ENCODE measurements at places on chromosomes 11 and 22.

- no peak for DNase-seq
These were observed 119.1 kb upstream of the CSNK2A3 start for GRCh38 chr11:11472106-11472505.

GRCh38 chr11:95659088-95659487 is 130.5 kb downstream of the FAM76B start:
- DNase-seq, result no peak

DNA sequence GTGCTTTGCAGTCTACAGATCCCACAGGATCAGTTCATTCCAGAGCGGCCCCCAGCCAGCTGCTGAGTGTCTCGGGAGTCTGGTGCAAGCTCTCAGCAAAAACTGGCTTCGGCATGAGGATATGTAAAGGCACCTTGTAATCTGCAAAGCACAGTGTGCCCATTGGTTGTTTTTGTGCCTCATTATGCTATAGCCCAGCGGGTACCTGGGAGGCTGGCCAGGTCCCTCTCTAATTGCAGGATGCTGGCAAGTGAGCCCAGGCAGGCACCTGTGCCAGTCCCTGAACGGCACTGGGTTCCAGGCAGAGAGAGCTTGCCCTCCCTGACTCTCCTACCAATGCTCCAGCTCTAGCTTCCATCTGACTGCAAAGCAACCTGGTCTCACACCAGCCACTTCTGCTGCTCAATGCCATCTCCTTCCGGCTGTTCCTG is 128.7 kb downstream of the DSCAML1 start:
- no peak for DNase-seq

DNA sequence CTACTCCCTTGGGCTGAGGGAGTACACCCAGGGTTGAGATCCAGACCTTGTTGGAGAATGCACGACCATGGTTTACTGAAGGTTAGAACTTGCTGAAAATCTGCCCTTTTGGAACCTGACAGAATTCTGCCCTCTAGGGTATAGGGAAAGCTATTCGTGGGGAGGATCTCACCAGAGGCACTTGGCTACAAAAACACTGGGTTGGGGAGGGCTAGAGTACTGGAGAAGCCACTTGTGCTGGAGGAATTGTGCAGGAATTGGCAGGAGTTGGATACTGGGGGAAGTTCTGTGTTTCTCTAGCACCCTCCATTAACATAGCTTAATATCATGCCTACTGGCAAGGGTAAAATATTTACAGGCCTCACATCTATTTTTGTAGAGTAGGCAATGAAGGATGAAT is 55.8 kb downstream of the PPME1 start:
- DNase-seq, result no peak

Measured in stimulated activated CD4-positive, alpha-beta T cell treated with anti-CD3 and anti-CD28 coated beads, Interleukin-2, amount 100 ng/mL, for 24 hours (primary cell).